ENCODE measurements at places on chromosomes 7 and 10.

- peak; percentile 29 for DNase-seq
These were observed 6.0 kb upstream of the REEP3 start for GRCh38 chr10:63515002-63515763.

- no peak for DNase-seq
These were observed 85.8 kb upstream of the GPR22 start for GRCh38 chr7:107384025-107384424.

DNA sequence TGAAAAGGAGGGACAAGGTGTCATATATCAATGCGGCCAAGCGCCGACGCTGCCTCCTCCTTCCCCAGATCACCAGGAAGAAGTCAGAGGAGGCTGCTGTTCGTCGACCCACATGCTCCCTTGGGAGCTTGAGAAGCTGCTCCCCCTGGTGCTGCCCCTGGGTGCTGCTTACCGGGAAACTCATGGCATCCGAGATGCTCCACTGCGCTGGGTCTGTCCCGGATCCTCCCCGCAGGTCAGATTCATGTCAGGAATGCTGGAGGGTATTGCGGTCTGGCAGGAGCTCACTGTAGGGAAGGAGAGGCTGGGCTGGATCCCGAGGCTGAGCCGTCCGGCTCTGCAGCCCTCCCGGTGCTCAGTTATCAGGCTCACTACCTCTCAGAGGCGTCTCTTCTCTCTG, 123.7 kb upstream of the FAM20C start:
- no peak for DNase-seq

GRCh38 chr10:99766302-99766681, 16.1 kb upstream of the ABCC2 start:
- DNase-seq = no peak

GRCh38 chr7:28647076-28647421, 234.7 kb downstream of the CREB5 start:
- DNase-seq = no peak

DNA sequence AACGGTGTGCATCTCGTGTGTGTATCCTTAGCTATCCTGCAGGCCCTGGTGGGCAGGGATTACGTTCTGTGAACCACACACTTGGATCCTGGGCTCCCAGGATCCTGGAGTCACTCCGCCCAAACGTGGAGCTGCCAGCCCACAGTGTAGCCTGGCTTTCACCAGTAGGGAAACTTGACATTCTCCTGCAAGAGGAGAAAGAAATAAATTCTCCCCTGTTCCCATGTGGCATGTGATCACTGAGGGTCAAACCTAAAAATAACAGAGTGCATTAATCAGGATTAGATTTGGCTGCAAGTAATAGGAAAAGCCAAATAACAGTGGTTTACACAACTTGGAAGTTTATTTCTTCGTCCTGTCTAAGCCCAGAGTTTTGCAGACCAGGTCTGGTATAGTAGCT, 32.3 kb downstream of the PALD1 start:
- no peak for DNase-seq

- DNase-seq = no peak
These were observed 73.8 kb upstream of the TMEM106B start for GRCh38 chr7:12137283-12137682.

- no peak for DNase-seq
These were observed 11.0 kb downstream of the CALHM2 start for GRCh38 chr10:103441206-103441605.

GRCh38 chr7:117402109-117402508, 25.2 kb downstream of the ASZ1 start:
- no peak for DNase-seq

- no peak for DNase-seq
These were observed 55.7 kb downstream of the CCDC3 start for GRCh38 chr10:12945690-12946359.

DNA sequence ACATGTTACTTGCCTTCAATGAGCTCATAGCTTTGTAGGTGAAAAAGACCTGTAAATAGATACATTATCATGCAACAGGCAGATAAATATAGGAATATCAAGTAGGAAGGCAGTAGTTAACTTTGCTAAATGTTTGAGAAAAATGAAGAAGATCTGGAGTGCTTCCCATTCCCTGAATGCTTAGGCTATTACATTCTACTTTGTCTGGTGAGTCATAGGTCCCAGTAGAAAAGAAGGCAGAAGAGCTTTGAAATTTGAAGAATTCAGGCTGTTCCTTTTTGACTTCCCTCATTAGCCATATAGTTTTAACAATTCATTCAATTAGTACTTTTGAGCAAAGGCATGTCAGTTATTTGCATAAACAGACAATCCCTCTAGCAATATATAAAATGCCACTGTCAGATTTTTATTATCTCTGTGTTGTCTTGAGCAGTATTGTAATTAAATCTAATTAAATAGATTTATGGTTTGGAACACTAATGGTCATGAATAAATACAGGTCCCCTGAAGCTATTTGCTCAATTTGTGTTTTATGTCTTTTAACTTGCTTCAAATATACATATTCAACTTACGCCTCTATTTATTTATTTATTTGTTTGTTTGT, 875.0 kb downstream of the REEP3 start:
- DNase-seq = peak; percentile 15

DNA sequence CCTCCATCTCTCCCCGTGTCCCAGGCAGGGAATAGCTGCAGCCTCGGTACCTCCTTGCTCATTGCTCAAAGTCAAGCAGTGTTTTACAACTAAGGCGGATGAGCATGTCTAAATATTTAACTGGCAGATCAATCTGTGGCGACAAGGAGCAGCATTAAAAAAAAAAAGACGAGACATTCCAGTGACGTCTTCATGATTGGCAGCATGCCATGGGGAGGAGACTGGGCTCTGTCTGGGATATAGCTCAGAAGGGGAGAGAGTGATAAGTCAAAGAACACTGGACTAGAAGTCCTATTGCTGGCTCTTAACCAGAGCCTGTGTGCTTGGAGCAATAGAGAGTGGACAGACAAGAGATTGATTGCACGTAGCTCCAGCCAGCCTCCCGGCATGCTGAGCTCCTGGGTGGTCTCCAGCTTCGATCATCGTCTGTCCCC, 287.5 kb upstream of the PODXL start:
- DNase-seq = no peak

DNA sequence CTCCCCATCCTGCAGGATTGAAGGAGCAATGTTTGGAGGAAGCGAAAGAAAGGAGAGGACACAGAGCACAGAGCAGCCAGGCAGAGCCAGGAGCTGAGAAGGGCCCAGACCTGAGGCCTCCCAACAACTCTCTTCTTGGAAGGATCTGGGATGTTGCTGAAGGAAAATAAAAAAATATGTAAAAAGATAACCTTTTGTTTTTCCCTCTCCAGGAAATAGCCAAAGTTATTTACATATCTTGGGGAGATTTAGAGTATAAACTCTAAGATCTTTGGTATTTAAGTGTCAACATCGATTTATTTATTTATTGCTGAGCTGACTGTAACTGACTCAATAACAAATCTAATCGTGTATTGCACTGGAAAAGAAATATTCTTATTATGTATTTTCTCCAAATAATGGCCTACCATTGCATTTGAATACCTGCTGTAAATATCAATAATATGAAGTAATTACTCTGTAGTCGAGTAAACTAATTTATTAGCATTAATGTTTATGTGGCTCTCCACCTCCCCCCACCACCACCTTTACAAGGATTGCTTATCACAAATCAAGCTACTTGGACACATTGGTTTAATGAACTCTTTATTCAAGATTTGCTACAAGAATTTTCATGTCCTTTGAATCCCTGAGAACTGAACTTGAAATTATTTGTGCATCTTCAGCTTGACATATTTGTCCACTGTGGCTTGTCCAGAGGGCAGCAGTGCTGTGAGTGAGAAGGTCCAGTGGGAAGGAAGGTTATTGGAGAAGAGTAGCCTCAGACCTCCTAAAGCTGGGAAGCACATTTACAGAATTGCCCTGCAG, 1.8 kb upstream of the HOXA11 start:
- DNase-seq = no peak

DNA sequence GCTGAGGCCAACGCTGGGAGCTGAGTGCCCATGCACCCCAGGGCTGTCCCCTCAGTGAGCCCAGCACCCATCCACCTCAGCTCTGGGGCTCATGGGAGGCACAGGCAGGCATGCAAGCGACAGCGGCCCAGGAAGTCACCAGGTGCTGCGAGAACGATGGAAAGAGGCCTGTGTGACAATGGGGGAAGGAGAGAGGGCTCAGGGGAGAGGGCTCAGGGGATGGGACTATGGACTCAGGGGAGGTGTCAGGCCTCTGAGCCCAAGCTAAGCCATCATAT, 292.5 kb downstream of the WDR37 start:
- no peak for DNase-seq

- no peak for DNase-seq
These were observed 24.9 kb downstream of the INSIG1 start for GRCh38 chr7:155322530-155322929.

DNA sequence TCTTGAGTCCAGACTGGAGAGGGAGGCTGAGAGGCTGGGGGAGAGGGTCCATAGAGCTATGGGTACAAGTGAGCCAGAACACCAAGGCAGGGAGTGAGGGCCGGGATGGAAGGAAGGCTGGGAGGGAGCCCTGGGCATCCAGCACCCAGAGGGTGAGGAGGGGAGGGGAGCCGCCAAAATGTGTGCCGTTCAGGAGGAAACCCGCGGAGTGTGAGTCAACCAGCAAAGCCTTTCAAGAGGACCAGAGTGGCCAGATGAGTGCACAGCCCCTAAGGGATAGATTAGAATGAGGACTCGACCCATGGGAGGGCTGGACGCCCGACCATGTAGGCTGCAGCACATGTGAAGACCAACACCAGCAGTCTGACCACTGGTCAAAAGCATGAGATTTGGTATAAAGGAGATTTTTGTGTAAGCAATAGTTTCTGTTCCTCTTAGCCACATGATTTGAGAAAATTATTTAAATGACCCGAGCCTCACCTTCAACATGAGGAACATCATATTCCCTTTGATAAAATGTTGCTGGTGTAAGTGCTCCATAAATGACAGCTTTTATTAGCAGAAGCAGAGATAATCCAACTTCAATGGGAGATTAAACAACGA, 179.7 kb upstream of the GRB10 start:
- peak; percentile 6 for DNase-seq

GRCh38 chr10:103083266-103083976, 109.7 kb downstream of the NT5C2 start:
- no peak for DNase-seq

DNA sequence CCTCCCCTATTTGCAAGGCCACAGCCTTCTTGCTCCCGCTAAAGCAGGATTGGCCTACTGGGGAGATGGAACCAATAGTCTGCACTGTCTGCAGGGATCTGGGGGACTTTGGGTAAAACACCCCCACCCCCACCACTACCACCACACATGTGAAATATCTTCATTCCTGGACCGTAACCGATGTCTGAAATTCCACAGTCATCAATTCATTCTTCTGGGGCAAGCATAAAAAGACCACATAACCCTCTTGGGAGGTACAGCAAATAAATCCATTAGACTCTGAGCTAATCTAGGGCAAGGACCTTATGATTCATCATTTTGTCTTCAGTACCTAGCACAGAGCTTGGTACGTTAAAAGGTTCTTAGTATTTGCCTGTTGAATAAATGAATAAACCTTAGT, 307.8 kb downstream of the GPAM start:
- no peak for DNase-seq

DNA sequence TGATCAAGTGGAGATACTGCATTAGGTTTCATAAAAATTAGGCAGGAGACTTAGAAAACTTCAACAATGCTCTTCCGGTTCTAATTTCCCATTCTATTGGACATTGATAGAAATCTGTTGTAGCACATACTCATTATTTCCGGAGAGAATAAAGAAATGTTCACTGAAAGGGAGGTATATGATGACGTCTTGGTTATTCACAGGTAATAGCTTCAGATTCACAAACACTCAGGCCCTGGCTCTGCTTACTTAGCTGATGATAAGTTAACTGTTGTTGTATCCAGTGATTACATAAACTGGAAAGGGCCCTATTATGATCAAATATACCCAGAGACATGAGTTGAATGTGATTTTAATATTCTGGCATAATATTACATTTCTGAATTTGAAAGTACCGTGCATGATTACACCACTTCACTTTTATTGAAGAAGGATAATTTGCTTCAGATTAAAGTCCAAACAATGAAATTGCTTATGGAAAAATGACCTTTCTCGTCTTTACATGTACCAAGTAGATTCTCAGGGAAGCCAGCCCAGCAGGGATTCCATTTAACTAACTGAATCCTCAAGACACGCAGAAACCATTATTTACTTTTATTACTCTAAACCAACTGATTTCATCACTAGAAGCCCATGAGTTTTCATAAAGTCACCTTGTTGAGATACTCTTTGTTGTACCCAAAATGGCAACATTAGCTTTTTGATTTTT, 288.0 kb upstream of the PITRM1 start:
- DNase-seq = no peak

- no peak for DNase-seq
These were observed 26.1 kb upstream of the C10orf53 start for GRCh38 chr10:49653273-49653929.

GRCh38 chr7:93015779-93016481, 101.8 kb downstream of the SAMD9 start:
- no peak for DNase-seq

DNA sequence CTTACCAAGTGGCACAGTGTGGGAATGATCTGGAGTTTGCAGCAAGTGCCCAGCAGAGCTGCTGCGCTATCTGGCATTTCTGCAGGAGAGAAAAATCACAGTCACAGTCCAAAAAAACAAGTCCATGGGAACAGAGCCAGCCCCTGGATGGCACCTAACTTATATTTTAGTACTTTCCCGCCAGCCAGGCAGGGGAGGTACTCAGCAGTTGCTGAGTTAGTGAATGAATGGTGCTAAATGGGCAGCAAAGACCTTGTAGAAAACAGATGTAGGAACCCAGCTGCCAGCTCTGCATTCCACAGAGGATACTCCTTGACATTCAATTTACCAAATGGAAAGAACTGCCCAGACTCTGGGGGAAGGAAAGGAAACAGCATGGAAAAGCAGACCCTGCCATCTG, 54.5 kb downstream of the GSDME start:
- no peak for DNase-seq

DNA sequence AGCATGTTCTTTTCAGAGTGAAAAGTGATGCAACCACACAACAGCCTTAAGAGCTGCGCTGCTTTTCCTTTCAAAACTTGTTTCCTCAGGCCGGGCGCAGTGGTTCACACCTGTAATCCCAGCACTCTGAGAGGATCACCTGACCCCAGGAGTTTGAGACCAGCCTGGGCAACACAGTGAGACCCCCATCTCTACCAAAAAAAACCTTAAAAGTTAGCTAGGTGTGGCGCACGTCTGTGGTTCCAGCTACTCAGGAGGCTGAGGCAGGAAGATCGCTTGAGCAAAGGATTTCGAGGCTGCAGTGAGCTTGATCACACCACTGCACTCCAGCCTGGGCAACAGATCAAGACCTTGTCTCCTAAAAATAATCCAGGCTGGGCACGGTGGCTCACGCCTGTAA, 2.0 kb downstream of the COX19 start:
- no peak for DNase-seq

- peak; percentile 62 for DNase-seq
These were observed 46.4 kb upstream of the TMEM72 start for GRCh38 chr10:44864637-44865288.

GRCh38 chr7:83427884-83428283, 221.1 kb downstream of the SEMA3E start:
- peak; percentile 36 for DNase-seq

- no peak for DNase-seq
These were observed 10.1 kb downstream of the PON2 start for GRCh38 chr7:95424716-95425115.

- DNase-seq = no peak
These were observed 607.8 kb downstream of the PTPRN2 start for GRCh38 chr7:157979636-157980340.

- no peak for DNase-seq
These were observed 490.8 kb downstream of the IPMK start for GRCh38 chr10:57776688-57777432.

GRCh38 chr7:23514755-23515154, 17.0 kb downstream of the TRA2A start:
- no peak for DNase-seq

GRCh38 chr10:59626523-59626869, 83.2 kb downstream of the SLC16A9 start:
- no peak for DNase-seq

Data from smooth muscle cell of the brain vasculature (primary cell).